ENCODE measurements at places on chromosomes 5 and 9.
A peak's percentile ranks its signal among the peaks of the same experiment; 100 is the strongest.

DNA sequence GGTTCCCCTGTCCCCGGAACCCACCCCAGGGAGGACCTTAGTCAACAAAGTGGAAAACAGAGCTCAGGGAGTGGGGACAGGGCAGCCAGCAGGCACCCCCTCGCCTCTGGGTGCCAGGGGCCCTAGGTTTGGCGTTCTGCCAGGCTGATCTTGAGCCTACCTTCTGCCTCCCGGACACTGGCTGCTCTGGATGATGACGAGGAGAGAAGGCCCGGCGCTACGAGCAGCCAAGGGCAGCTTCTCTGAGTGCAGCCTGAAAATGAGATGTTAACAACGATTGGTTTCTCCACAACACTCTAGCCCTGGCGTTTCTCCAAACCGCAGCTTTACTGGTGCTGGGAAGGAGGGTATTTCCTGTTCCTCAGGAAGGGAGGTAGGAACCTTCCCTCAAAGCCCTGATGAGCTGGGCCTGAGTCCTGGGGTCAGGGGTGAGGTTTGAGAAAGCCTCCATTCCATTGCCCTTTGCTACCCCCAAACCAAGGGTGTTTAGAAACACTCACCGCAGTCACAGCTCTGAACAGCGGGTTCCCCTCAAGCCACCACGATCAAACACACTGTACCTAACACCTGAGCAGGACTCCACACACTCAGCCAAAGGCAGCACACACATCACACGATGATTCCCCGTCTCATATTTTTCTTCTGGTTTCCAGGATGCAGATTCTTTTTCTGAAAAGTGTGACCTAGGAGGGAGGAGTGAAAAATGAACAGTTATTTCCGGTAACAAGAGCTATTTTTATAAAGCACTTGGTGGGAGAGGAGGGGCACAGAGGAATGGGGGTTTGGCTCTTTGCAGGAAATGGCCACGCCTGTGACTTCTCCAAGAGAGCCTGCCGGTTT is at the start of gene STING1:
TSS of gene STING1 (minus strand) at position 709 of the 840 bp plus-strand sequence. CDS start 1,054 bp downstream, outside the sequence.
- peak; percentile 65 for DNase-seq

DNA sequence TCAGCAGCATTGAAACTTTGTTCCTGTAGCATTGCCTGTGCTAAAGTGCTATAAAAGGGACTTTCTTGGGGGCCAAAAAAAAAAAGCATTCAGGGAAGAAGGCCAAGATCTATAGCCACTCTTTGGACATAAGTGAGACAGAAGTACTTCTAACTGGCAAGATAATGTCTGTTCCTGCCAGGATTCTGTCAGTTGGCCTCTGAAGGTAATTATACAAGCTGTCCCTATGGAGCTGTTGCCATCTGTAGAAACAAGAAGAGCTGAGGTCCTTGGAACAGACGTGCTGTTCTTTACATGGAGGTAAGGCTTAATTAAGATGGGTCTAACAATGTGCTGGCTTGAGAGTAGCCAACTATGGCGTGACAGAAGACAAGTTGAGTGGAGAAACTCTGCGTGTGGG is 9.7 kb downstream of the KIF20A start:
- DNase-seq, result no peak

GRCh38 chr5:110917161-110917875 is 154.2 kb upstream of the TSLP start:
- DNase-seq, result no peak

- no peak for DNase-seq
Observed at GRCh38 chr5:179495906-179496455, 54.4 kb upstream of the RUFY1 start.

GRCh38 chr9:33306037-33306436 is 15.7 kb downstream of the NFX1 start:
- no peak for DNase-seq

DNA sequence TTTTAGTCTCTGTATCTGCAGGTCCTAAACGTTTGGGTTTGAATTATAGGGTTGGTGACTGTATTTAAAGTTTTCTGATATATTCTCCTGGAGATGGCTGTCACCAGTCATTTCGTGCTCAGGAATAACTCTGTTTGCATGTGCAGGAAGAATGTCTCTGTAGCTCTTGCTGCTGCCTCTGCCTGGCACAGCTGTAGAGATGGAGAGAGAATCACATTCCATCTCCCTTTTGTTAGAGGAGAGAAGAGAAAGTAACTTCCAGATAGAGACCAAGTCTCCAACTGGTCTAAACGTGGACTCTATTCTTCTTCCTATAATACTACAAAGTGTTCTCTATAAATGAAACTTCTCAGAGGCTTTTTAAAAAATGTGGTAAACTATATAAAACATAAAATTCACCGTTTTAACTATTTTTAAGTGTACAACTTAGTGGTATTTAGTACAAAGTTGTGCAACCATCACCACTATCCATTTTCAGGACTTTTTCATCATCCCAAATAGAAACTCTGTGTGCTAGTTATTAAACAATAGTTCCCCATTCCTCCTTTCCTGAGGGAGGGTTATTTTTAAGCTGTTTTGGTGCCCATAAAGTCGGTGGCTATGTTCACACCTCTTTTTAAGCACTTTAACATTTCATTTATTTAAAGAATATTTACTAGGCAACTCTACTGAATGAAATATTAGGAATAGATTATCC is 20.7 kb upstream of the STARD4 start:
- no peak for DNase-seq

DNA sequence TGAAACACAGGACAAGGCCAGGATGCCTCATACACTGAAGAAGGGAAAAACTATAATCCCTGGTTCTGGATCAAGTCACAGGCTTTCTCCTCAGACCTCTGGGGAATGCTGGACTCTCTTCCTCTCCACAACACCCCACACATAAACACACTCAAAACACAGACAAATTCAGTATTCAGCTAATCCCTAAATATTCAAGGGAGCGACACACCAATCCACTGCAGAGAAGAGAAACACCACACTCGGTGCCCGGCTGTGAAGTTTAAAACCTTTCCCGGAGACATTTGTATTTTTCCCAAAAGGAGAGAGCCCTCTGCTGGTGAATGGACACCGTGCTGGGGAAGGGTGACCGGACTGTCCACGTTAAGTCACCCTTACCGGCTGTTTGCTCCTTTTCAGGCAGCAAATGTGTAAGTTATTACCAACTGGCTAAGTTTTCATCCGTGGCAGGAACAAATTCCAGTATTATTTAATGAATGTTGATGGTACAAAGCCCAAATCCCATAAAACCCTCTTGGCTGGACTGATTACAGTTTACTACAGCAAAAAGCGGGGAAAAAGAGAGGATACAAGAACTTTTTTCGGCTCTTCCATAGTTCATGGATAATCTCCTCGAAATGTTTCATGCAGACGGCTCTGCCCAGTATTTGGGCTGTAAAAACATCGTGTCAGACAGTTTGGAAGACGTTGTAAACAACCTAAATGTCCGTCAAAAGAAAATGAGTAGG is 130.9 kb upstream of the SLC30A5 start:
- DNase-seq, result peak; percentile 69

GRCh38 chr5:154756009-154756867 is 1.1 kb downstream of the LARP1 start:
- DNase-seq, result peak; percentile 42

- peak; percentile 45 for DNase-seq
Observed at GRCh38 chr5:55062039-55062779, 38.2 kb downstream of the GZMK start.

GRCh38 chr9:87888501-87888900 is 5.8 kb downstream of the SPATA31E1 start:
- no peak for DNase-seq

GRCh38 chr5:138489683-138490061 is 24.4 kb downstream of the EGR1 start:
- DNase-seq, result no peak

GRCh38 chr5:54883374-54884194 is 101.8 kb downstream of the ESM1 start:
- DNase-seq, result peak; percentile 16

GRCh38 chr9:124767821-124768220 is 3.3 kb downstream of the NR6A1 start:
- no peak for DNase-seq

GRCh38 chr9:89313842-89314241 is 2.8 kb downstream of the CKS2 start:
- DNase-seq, result no peak
